Ureter (tissue), 1 donor: ENCODE measurements at places on chromosomes 3 and 15.

DNA sequence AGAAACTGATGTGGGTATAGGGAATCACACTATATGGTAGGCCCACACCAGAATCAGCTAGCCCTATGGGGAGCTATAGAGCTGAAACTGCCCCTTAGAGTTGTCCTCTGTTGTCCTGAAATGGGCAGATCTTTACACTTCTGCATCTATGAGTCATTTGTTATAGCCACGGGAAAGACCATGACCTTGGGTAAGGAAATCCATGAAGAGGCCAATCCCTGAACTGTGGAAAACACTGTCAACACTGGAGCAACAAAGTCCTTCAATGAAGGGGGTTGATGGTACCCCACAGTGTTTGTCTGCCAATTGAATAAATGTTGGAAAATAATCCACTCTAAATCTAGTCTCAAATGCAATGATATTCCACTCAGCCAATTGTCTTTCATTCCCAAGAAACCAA lies 5.2 kb upstream of the CD200R1 start:
- DNase-seq: no peak

GRCh38 chr3:148366743-148367410 lies 330.8 kb upstream of the AGTR1 start:
- no peak for DNase-seq

DNA sequence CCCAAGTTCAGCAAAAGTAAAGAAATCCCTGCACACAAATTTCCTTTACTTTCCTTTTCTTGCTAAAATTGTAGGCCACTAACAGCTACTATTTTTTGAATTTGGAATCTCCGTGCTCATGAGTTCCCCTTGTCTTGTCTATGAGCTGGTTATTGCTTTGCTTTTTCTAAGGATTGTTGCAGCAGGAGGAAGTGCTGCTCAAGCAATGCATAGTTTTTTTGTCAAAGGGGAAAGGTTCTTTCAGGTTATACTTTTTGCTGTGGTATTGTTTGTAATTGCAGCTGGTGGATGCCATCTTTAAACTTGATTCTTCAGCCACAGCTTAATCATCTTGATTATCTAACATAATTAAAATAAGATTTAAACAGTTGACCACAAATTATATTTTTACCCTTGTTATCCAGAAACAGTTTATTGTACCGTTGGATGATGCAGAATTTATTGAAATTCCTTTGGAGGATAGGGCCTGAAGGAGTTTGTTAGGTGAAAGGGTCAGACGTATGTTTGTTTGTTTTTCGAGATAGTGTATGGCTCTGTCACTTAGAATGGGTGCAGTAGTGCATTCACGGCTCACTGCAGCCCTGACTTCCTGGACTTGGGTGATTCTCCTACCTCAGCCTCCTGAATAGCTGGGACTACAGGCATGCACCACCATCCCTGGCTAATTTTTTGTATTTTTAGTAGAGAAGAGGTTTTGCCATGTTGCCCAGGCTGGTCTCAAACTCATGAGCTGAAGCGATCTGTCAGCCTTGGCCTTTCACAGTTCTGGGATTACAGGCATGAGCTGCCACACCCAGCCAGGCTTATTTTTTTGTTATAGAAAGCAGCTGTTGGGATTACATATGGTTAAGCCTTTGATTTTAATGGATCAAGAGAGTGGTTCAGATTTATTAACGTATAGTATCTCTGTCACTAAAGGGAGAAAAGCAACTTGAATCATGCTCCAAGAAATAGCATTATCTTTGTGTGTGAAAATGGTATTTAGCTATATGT lies 11.7 kb downstream of the MGA start:
- no peak for DNase-seq

GRCh38 chr3:194514626-194515025 lies 27.8 kb upstream of the ATP13A3 start:
- no peak for DNase-seq

- no peak for DNase-seq
Observed at GRCh38 chr3:88936831-88937230, 170.6 kb upstream of the EPHA3 start.

GRCh38 chr3:71949442-71949841 lies 164.5 kb upstream of the PROK2 start:
- no peak for DNase-seq

- no peak for DNase-seq
Observed at GRCh38 chr15:42405863-42406482, 46.7 kb downstream of the CAPN3 start.

- peak; percentile 14 for DNase-seq
Observed at GRCh38 chr3:44419116-44419922, 58.2 kb downstream of the ZNF445 start.

DNA sequence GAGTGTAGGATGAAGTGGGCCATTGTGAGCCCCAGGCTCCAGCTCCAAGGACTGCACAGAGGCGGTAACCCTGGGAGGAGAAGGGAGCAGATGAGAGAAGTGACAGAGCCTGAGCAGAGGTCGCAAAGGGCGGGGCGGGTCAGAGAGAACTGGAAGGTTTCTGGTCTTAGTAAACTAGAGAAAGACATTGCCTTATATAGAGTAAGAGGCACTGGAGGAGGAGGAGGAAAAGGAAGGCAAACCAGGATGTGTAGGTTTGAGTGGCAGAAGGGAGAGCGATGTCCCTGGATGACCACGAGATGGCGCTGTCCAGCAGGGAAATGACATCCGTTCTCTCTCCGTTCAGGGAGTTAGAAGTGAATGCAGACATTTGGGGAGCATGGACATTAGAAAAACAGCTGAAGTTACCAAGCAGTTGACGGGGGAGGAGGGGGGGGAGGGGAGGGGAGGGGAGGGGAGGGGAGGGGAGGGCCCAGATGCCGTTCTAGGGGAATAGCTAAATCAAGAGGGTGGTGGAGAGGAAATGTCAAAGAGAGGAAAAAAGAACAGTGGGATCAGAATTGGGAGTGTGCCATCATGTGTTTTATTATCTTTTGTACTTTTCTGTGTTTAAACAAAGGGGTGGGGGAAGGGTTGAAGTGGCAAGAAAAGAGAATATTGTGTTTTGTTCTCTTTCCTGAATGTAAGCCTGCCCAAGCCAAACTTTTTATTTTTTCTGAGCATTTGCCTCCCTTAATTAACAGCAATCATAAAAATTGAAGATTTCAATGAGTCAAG lies 48.8 kb downstream of the STARD5 start:
- peak; percentile 86 for DNase-seq

- peak; percentile 47 for DNase-seq
Observed at GRCh38 chr15:60620708-60621107, 141.8 kb upstream of the ICE2 start.
